ENCODE measurements at places on chromosomes 5 and 9.

DNA sequence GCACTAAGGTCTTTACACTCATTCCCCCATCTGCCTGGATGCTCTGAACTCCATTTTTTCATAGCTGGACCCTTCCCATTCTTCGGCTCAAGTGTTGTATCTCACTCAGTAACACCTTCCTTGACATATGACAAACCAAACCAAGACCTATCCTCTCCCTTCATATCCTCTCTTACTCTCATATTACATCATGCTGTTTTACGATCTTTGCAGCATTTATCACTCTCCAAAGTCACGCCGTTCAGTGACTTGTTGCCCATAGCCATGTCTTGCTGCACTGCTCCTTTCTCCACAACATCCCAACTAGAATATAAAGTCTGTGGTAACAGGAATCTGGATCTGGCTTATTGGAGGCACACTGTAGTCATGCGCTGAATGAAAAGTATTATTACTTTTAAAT is 923.6 kb upstream of the DMAC1 start:
- DNase-seq, result no peak

GRCh38 chr5:87400305-87400899 is 12.3 kb downstream of the CCNH start:
- no peak for DNase-seq

GRCh38 chr9:81073821-81074220 is 615.5 kb downstream of the TLE1 start:
- no peak for DNase-seq

DNA sequence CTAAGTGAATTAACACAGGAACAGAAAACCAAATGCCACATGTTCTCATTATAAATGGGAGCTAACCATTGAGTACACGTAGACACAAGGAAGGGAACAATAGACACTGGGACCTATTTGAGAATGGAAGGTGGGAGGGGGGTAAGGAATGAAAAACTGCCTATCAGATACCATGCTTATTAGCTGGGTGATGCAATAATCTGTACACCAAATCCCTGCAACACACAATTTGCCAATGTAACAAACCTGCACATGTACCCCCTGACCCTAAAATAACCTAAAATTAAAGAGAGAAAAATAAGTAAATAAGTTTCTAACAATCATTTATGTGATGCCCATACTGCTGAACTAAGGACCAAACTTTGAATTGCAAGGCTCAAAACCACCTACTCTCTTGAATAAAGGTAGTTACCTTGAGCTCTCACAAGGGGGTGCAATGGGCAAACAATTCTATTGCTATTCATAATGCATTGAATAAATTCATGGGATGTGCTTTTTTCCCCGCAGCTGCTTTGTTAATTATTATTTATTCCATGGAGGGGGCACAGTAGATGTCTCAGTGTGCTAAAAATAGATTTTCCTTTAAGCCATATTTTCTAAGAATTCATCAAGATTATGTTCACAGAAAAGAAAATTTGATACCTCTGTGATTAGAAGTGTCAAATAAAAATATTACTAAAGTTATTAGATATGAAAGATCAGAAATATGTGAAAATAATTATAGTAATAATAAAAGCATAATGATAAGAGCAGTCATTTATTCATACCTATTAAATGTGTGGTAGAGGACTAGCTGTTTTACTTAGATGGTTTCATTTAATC is 76.2 kb upstream of the PTPN3 start:
- DNase-seq, result no peak

DNA sequence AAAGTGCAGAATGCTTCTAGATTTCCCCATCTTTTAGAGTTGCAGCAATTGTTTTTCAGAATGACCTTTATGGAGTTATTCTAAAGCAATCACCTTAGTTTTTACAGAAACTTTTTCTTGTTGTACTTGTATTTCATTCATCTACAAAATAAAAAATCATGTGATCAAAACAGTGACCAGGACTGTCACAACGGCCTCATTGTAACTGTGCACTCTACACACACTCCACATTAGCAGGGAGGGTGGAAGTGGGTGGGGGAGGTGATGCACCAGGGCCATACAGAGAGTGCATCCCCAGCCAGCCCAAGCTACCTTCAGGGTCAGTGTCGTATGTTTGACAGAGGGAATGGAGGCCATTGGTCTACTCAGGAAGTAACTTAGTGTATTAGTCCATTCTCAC is 26.9 kb downstream of the EGFLAM start:
- DNase-seq, result no peak

DNA sequence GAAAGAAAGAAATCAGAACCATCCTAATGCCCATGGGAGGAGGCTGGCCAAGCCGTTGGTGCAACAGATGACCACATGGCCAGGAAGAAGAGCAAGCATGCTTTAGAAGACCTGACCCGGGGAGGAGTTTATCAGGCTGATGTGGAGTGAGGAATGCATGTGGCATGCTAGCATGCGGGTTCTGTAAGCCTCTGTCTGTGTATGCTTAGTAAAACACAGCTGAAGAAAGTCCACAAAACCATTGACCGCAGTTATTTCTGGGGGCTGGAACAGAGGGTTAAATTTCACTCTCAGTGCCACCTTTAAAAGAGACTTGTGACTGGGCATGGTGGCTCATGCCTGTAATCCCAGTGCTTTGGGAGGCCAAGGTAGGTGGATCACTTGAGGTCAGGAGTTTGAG is 19.1 kb downstream of the GFI1B start:
- no peak for DNase-seq

- no peak for DNase-seq
Measured at GRCh38 chr9:34317436-34317835, 11.6 kb downstream of the KIF24 start.

DNA sequence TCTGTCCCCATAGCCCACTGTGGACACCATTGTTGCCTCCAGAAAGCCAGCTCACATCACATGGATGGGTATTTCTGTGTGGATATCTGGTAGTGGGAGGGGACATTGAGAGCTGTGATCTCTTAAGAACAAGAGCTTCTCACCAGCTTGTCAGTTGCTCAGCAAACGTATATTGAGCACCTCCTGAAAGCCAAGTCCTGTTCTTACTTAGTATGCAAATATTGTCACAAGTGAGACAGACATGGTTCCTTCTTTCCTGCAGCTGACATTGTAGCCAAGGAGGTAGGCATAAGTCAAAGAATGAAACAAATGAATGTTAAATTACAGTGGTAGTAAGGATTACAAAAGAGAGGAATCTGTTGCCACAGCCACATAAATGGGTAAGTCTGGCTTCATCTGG is 3.8 kb downstream of the TCOF1 start:
- DNase-seq, result no peak

GRCh38 chr5:33148076-33148513 is 292.7 kb upstream of the TARS1 start:
- DNase-seq, result no peak

GRCh38 chr5:78627766-78628165 is 20.8 kb downstream of the LHFPL2 start:
- DNase-seq, result no peak

- no peak for DNase-seq
Measured at GRCh38 chr5:19927919-19928318, 60.1 kb downstream of the CDH18 start.

DNA sequence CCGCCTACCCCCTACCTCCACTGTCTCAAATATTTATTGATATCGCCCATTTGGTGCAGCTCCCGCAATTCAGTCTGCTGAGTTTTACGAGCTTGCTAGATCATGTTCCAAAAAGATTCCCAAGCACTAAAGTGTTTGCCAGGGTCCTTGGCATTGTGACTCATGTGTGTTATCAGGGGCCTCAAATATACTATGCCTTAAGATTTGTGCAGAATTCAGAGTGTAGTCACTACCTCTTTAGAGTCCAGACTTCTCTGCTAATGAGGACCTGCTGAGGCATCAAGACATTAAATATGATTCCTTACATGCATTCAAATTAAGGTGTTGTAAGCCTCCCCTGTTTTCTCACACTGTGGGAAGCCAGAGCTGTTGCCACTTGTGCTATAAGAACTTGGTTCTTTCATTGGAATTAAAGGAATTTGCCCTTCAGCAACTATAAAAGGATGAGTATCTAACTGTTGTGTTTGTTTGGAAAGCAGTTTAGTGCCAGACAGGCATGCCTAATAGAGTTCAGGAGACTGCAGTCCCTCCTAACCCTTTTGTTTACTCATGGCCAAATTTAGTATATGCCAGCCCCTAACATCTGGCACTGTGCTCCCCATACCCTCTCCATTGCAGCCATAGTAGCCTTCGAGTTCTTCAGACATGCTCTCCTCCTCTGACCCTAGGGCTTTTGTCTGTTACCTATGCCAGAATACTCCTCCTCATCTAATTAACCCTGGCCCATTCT is 316.4 kb downstream of the NR3C1 start:
- no peak for DNase-seq

DNA sequence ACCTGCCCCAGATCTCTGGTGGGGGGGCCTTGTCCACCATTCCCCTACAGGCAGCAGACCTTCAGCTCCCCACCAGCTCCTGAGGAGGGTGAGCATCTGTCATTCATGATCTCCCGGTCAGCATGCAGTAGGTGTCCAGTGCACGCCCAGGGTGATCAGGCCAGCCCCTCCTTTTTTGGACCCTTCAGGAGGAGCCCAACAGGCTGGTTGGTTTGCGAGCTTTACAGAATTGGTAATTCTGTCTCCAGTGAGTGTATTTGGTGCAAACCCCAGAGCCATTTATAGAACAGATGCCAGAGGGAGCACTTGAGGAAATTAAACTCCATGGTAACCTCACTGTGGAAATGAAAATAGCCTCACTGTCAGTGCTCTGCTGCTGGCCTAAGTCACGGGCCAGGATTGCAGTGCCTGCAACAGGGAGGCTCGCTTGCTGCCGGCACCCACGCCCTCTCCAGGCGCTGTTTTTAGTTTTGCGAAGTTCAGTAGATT is 23.4 kb downstream of the WNK2 start:
- DNase-seq, result no peak

GRCh38 chr5:88883059-88883835 is at the start of gene MEF2C:
Gene MEF2C (minus strand): TSS chr5:88883184. CDS start chr5:88823788, 59,396 bp downstream.
- DNase-seq, result no peak

DNA sequence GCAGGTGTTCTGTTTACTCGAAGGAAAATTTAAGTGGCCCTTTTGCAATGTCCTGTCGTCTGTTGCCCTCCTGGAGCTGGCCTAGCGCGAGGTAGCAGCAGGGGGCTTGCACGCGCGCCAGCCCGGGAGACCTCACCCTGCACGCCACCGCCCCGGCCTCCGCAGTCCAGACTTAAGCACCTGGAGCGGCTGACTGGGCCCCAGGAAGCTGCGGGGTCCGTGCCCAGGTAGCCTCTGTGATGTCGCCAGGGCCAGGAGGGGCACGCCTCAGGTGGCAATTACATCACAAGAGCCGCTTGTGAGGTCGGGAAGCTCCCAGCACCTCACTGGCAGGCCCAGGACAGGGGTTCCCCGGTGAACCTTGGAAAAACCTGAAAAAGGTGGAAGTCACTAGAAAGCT is at the start of gene SAXO1:
Gene SAXO1 (minus strand): TSS at position 195 of the 400 bp plus-strand sequence. CDS start 301 bp downstream, outside the sequence.
- no peak for DNase-seq

GRCh38 chr9:86753836-86754235 is 193.5 kb downstream of the GAS1 start:
- no peak for DNase-seq

DNA sequence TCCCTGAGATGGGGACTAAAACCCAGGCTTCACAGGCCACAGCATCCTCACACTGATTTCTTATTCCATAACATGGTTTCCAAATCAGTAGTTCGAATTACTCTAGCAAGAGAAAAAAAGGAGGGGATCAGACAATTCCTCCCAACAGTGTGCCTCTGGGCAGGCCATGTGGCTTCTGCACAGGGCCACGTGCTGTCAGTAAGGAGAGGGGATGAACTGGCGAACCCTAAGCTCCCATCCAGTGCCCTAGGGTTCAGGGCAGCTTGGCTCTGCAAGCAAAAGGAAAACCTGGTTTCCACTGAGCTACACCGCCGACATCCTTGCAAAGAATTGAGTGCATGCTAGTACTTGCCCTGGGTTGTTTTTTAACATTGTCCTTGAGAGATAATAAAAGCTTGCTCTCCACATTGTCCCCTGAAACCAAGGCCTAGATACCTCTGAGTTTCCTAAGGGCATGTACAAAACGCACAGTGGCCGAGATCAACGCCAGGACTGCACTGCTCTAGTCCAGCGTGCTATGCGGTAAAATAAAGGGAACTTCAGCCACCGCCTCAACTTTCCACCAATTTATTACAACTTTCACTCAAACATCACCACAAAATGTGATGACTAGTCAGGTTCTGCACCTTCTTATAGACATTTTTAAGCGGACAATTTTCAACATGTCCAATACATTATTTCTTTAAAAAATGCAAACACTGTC is 4.5 kb downstream of the CAMSAP1 start:
- DNase-seq, result no peak

- DNase-seq, result no peak
Measured at GRCh38 chr5:77993141-77993854, 217.2 kb upstream of the TBCA start.

- DNase-seq, result no peak
Measured at GRCh38 chr9:37650299-37650872, 368 bp upstream of the FRMPD1 start.

- no peak for DNase-seq
Measured at GRCh38 chr5:161094411-161094810, 242.4 kb upstream of the ATP10B start.

DNA sequence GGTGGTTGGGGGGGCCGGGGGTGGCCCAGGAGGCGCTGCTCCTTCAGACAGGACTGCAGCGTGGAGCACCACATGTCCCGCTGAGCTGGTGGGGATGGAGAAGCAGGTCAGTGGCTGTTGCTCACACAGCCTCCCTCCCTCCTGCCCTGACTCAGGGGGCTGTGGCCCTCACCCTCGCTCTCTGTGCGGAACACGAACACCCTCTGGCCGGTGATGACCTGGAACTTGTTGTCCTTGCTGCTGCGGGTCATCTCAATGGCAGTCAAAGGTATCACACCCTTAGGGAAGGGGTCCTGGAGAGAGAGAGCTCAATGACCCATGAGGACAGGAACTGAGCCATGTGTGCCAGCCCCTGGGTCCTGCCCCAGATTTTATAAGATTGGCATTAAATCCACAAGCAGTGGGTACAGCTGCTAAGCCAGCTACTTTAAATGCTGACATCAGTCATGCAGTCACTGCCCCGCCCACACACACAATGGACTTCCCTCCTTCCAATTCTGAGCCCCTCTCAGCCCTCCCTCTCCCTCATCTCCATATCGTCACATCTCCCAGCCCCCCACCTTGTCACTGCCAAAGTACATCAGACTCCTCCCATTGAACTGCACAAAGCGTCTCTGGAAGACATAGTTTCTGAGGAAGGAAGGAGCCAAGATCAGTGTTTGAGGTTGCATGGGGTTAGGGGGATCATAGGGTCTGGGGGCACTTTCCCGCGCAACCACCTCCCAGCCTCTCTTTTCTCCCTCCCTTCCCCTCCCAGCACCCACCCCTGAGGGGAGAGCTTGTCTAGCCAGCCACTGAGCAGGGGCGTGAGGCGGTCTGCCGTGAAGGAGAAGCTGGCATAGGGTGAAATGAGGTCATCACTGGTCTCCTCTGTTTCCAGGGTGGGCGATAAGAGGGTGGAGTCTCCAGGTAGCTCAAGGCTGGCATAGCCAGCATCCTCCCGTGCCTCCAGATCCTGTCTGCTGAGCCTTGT is 8.9 kb downstream of the ARAP3 start:
- no peak for DNase-seq

DNA sequence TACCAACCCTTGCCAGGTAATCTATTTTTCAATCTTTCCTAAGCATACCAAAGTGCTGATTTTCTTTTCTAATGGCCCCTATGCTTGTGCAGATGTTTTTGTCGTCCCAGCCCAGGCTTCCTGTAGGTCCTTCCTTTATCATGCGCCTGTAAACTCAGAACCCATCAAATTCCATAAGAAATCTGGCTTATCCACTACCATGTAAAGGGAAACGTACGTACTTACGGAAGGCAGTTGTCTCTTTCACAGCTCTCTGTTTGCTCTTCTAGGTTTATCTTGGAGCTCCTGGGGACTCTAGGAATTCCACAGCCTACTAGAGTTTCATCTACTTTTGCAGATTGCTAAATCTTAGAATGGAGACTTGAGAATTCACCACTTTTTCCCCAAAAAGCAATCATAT is 9.0 kb downstream of the BRINP1 start:
- no peak for DNase-seq

All from stimulated activated CD8-positive, alpha-beta memory T cell treated with anti-CD3 and anti-CD28 coated beads, Interleukin-7, amount 100 ng/mL, for 1 hour (primary cell).